ENCODE measurements at places on chromosomes 12 and 14. TPM values are rescaled to one million over a fixed set of nuclear protein-coding genes. Genes with fewer than 3 reads are reported as not detected.

DNA sequence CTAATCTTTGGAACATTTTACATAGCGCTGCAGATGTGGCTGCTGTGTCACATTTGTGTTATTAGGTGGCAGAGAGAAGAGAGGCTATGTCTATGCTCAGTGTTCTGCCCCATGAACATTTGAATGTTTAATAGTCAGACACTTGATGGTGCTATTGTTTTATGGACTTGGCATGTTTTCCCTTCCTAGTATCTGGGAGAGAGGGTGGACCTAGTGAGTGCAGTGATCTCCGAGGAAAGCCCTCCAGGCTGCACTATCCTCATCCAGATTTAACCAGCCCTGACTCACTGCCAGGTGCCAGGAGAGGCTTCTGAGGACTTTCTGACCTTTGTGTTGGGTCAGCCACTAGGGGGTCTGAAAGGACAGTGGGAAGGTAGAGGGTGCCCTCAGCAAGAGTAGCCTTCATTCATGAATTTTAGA lies 24.3 kb downstream of the ZFC3H1 start:
- H3K27me3 ChIP-seq, result no peaks in the 10 kb centered on the region
- no peak for DNase-seq
- no peak overlapping the region for H3K27ac ChIP-seq
- H3K4me3 ChIP-seq, result no peak overlapping the region
- H3K36me3 ChIP-seq, result no peaks in the 10 kb centered on the region
- H3K4me1 ChIP-seq, result no peaks in the 10 kb centered on the region

GRCh38 chr12:65269603-65270002 lies 8.9 kb upstream of the MSRB3 start:
- no peak overlapping the region for H3K27ac ChIP-seq
- no peaks in the 10 kb centered on the region for H3K4me1 ChIP-seq
- H3K36me3 ChIP-seq, result no peaks in the 10 kb centered on the region

DNA sequence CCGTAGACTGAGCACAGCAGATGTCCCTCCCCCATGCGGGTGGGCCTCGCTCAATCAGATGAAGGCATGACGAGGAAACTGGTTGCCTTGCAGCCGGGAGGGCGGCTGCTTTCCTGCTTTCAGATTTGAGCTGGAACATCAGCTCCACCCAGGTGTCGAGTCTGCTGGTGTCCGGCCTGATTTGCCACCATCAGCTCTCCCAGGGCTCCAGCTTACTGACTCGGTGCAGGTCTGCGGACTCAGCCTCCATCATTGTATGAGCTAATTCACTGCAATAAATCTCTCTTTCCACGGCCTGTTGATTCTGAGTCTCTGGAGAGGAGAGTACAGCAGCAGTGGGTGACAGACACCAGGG lies 156.2 kb downstream of the KIF26A start:
- no peaks in the 10 kb centered on the region for H3K36me3 ChIP-seq
- H3K27ac ChIP-seq, result no peak overlapping the region
- DNase-seq, result peak; percentile 20
- no peaks in the 10 kb centered on the region for H3K27me3 ChIP-seq

- no peak for DNase-seq
- H3K4me1 ChIP-seq, result no peaks in the 10 kb centered on the region
- no peaks in the 10 kb centered on the region for H3K36me3 ChIP-seq
- H3K27me3 ChIP-seq, result no peaks in the 10 kb centered on the region
- no peak overlapping the region for H3K27ac ChIP-seq
Measured at GRCh38 chr14:59154373-59154772, 34.1 kb upstream of the DAAM1 start.

GRCh38 chr12:111747333-111747732 lies 19.4 kb upstream of the ALDH2 start:
- no peak overlapping the region for H3K27ac ChIP-seq
- DNase-seq, result no peak
- H3K4me3 ChIP-seq, result no peak overlapping the region
- no peaks in the 10 kb centered on the region for H3K36me3 ChIP-seq
- no peaks in the 10 kb centered on the region for H3K4me1 ChIP-seq
- no peaks in the 10 kb centered on the region for H3K27me3 ChIP-seq

GRCh38 chr12:22256605-22257004 lies 77.9 kb downstream of the ST8SIA1 start:
- no peaks in the 10 kb centered on the region for H3K27me3 ChIP-seq
- H3K4me3 ChIP-seq, result no peak overlapping the region
- H3K36me3 ChIP-seq, result no peaks in the 10 kb centered on the region
- peaks cover 1% of the 10 kb centered on the region for H3K4me1 ChIP-seq

DNA sequence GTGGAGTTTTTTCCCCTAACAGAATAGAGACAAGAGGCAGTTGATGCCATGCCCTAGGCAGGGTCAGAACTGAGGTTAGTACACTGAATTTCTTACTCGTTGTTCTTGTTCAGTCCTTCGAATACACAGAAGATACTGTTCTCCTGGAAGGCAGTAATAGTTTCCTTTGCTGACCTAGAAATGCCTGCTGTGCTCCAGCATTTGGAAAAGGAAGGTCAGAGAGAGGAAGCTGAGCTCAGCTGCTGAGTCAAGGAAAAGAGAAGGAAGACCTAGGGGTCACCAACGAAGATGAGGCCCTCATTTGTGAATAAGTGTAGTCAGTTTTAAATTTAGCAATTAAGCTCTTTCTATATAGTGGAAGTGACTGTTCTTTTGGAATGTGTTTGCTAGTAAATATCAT lies 100.1 kb downstream of the CRADD start:
- no peaks in the 10 kb centered on the region for H3K27me3 ChIP-seq
- H3K4me3 ChIP-seq, result no peak overlapping the region
- H3K4me1 ChIP-seq, result peaks cover 16% of the 10 kb centered on the region
- H3K36me3 ChIP-seq, result no peaks in the 10 kb centered on the region
- H3K27ac ChIP-seq, result peak overlapping the region; percentile 70

GRCh38 chr12:76757694-76758093 lies 6.2 kb upstream of the ZDHHC17 start:
- no peak for DNase-seq
- H3K36me3 ChIP-seq, result no peaks in the 10 kb centered on the region
- H3K27me3 ChIP-seq, result no peaks in the 10 kb centered on the region
- no peaks in the 10 kb centered on the region for H3K4me1 ChIP-seq
- H3K27ac ChIP-seq, result no peak overlapping the region
- no peak overlapping the region for H3K4me3 ChIP-seq

DNA sequence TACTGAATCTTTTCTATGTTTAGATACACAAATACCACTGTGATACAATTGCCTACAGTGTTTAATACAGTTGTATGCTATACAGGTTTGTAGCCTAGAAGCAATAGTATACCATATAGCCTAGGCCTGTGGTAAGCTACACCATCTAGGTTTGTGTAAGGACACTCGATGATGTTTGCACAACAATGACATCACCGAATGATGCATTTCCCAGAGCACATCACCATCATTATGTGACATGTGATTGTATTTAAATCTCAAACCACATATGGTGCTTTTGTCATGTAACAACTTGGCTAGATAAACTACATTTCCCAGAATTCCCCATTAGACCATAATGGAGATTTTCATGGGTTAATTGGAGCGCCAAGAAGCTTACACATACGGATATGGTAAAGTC lies 128.4 kb upstream of the CPNE8 start:
- no peak for DNase-seq
- no peaks in the 10 kb centered on the region for H3K4me1 ChIP-seq
- no peaks in the 10 kb centered on the region for H3K36me3 ChIP-seq
- H3K27me3 ChIP-seq, result no peaks in the 10 kb centered on the region

DNA sequence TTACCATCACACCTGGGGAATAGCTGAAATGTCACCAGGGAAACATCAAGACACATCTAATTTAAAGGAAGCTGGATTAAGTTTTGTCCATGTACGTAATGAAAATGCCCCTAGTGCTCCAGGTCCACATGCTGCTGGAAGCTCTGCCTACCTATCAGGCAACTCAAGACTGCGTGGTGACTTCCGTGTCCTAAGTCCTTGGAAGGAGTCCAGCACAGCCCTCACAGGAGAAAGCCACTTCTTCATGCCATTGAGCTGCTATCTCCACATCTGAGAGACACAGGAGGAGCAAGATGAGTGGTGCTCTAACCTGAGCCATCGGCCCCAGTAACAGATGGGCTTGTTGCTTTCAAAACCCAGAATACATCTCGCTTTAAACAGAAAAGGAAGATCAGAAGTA lies 316.4 kb downstream of the DPF3 start:
- no peaks in the 10 kb centered on the region for H3K27me3 ChIP-seq
- H3K4me1 ChIP-seq, result peaks cover 4% of the 10 kb centered on the region
- no peak overlapping the region for H3K27ac ChIP-seq
- no peaks in the 10 kb centered on the region for H3K36me3 ChIP-seq

DNA sequence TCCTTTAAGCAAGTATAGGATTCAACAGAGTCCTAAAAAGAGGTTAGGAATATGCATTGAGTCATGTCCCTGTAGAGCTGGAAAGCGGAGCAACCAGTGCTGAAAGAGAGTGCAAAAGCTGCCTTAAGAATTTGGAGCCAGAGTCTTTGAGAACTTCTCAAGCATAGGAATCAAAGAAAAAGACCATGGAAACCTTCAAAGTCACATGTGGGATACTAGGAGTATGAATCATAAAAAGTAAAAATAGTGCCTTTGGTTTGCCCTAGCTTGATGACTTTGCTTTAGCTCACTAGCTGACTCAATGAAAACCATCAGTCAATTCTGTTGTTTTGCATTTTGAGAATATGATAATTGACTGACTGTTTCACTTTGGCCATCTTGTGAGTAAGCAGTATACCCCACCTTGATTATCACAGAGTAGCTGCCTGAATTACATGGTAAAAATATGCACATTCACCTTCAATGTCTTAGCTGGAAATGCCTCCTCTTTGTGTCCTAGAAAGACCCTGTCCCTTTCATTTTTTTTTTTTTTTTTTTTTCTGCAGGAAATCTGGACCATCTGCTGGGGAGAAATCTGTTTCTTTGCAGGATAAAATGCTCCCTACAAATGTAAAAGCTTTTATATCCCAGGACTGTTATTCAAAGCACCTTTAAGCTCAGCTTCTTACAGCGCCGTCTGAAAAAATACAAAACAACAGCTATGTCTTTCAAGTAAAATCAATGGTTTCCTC lies 248.6 kb upstream of the KRR1 start:
- no peak overlapping the region for H3K4me3 ChIP-seq
- no peak overlapping the region for H3K27ac ChIP-seq
- no peaks in the 10 kb centered on the region for H3K27me3 ChIP-seq
- H3K36me3 ChIP-seq, result no peaks in the 10 kb centered on the region
- DNase-seq, result no peak

DNA sequence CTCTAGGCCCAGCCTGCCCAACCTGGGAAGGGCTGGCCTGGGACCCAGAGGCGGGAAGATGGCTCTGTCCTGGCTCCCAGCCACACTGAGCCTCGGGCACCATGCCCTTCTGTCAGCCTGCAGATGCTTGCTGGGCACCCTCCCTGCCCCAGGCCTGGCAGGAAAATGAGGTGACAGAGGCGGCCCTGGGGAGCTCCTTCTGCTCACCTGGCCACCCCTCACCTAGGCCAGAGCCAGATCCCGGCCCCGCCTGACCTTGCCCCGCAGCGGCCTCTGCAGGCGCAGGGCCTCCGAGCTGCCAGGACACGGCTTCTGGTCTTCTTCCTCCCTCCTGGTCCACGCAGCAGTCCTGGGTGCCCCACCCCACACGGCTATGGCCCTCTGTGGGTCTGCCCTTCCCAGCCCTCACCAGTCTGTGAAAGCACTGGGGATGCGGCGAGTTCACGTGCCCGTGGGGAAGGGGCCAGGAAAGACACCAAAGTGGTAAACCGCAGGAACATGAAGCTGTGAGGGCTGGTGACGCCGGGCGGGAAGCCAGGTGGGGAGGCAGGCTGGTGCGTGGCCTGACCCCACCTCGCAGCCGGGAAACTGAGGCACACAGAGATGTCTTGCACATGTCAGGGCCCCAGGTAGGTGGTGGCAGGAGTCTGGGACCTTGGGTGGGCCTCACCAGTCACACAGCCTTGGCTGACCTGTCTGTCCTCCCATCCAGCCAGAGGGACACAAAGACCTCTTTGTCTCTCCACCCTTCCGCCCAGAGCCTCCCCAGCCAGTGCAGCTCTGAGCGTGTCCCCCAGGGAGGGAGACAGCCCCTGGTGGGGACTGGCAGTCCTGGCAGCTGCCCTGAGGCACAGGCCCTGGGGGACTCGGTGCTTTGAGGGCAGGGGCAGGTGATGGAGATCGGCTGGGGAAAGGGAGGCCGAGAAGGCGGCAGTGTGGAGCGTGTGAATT lies 12.8 kb downstream of the BAG5 start:
- H3K36me3 ChIP-seq, result no peaks in the 10 kb centered on the region
- no peaks in the 10 kb centered on the region for H3K27me3 ChIP-seq
- H3K27ac ChIP-seq, result no peak overlapping the region
- no peak overlapping the region for H3K4me3 ChIP-seq

- no peaks in the 10 kb centered on the region for H3K4me1 ChIP-seq
- H3K36me3 ChIP-seq, result no peaks in the 10 kb centered on the region
- no peak overlapping the region for H3K4me3 ChIP-seq
- no peak overlapping the region for H3K27ac ChIP-seq
- no peaks in the 10 kb centered on the region for H3K27me3 ChIP-seq
- DNase-seq, result no peak
Measured at GRCh38 chr12:31342286-31342685, 16.3 kb upstream of the SINHCAF start.

- peaks cover 12% of the 10 kb centered on the region for H3K4me1 ChIP-seq
- H3K27ac ChIP-seq, result peak overlapping the region; percentile 82
- H3K4me3 ChIP-seq, result peak overlapping the region; percentile 49
- H3K36me3 ChIP-seq, result no peaks in the 10 kb centered on the region
Measured at GRCh38 chr12:104049278-104049902, 597 bp downstream of the GLT8D2 start.

DNA sequence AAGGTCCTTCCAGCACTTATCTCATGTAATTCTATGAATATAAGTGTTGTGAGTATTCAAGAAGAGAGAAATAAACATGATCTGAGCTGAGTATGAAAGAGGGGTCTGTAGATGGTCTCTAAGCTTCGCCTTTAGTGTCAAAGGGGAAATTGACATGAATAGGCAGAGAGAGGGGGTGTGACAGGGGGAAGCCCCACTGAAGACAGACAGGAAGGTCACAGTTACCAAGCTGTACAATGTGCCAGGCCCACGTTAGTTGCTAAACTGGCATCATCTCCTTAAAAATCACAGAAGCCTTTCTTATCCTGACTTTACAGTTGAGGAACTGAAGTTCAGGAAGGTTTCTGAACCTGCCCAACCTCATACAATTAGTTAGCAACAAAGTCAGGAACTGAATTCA lies 7.6 kb downstream of the ARHGEF40 start:
- no peak overlapping the region for H3K4me3 ChIP-seq
- H3K27ac ChIP-seq, result no peak overlapping the region
- H3K36me3 ChIP-seq, result no peaks in the 10 kb centered on the region
- no peak for DNase-seq
- H3K27me3 ChIP-seq, result no peaks in the 10 kb centered on the region

ANO4 gene
- 13.1 TPM for total RNA-seq

WNT1 gene
- total RNA-seq, result not detected

ENO2 gene
- 10.0 TPM for total RNA-seq

TCL1B gene
- total RNA-seq, result not detected

FGF23 gene
- total RNA-seq, result not detected

IL31 gene
- total RNA-seq, result not detected

LUM gene
- 122 TPM for total RNA-seq

SAMD15 gene
- 3.2 TPM for total RNA-seq

CLEC4C gene
- not detected for total RNA-seq

SNX6 gene
- 51.8 TPM for total RNA-seq

AICDA gene
- total RNA-seq, result not detected

CLEC2A gene
- not detected for total RNA-seq

SLC4A8 gene
- 18.5 TPM for total RNA-seq

FAM186B gene
- 0.66 TPM for total RNA-seq

ARHGAP9 gene
- 2.7 TPM for total RNA-seq

NKX2-1 gene
- total RNA-seq, result not detected

RNASE4 gene
- total RNA-seq, result 97.6 TPM

PDE3A gene
- total RNA-seq, result 7.0 TPM

TGFB3 gene
- 13.8 TPM for total RNA-seq
